Activated T-cell treated with anti-CD3 and anti-CD28 coated beads, Interleukin-2, amount 50 U/mL, for 4 hours (primary cell): ENCODE measurements at places on chromosomes 4 and X. TPM values are rescaled to one million over a fixed set of nuclear protein-coding genes. Genes with fewer than 3 reads are reported as not detected.

DNA sequence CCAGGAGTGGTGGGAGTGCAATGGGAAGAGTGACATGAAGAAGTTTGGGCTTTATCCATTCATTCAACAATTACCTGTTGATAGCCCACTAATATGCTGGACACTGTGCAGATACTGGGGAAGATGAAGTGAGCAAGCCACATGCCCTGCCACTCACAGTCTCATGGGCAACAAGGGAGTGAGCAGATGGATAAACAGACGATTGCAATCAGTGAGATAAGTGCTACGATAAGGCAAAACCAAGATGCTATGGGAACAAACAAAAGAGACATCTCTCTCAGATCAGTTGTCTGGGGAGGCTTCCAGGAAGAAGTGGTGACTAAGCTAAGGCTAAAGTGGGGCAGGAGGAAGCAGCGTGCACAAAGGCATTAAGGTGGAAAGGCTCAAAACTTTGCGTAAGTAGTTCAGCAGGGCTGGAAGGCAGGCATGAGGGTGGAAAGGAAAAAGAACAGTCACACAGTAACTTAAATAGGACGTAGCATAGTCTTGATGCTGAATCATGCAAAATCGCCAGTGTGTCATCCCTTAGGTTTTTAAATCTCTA, 31.7 kb downstream of the GAB3 start:
- peak; percentile 45 for DNase-seq

The CXCL10 gene
- total RNA-seq: 13.9 TPM

- DNase-seq: no peak
Observed at GRCh38 chr4:176579226-176579625, 213.5 kb downstream of the VEGFC start.

GRCh38 chr4:25986807-25987206, 72.8 kb downstream of the SMIM20 start:
- no peak for DNase-seq

DNA sequence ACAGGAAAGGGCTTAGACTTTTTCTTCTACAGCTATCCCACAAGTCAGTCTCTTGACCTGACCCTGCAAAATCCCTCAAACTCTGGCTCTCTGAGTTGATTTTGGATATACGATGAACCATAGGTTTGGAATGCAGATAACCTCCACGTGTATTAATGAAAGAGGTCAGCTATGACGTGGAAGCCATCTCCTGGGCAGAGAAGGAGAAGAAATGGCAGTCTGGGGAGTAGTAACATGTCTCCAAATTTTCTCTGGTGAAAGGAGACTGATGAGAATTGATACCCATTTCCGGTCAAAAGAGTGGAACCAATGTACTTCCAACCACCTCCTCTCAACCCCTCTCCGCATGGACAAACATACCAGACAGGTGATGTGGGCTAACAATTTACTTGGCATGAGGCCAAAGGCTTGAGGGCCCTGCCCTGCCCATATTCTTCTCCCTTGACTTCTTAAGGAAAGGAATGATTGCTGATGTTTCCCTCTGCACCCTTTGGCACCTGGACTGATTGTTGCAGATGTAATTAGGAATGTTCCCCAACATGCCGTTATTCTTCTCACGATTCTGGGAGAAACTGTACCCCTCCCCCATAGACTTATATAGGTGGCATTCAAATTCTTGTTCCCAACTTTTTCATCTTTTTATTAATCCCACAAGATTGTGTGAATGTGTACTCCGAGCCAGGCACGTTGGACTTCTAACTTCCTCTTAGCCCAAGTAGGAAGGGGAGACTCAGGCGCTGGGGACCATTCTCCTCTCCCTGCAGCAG, 580 bp upstream of the PLS3 start:
- DNase-seq: no peak

- DNase-seq: no peak
Observed at GRCh38 chr4:51901363-51901762, 58.4 kb downstream of the DCUN1D4 start.
